ENCODE measurements at places on chromosomes 2 and 18. TPM values are rescaled to one million over a fixed set of nuclear protein-coding genes. Genes with fewer than 3 reads are reported as not detected.

- DNase-seq, result no peak
Measured at GRCh38 chr2:32423536-32423935, 66.7 kb downstream of the BIRC6 start.

DNA sequence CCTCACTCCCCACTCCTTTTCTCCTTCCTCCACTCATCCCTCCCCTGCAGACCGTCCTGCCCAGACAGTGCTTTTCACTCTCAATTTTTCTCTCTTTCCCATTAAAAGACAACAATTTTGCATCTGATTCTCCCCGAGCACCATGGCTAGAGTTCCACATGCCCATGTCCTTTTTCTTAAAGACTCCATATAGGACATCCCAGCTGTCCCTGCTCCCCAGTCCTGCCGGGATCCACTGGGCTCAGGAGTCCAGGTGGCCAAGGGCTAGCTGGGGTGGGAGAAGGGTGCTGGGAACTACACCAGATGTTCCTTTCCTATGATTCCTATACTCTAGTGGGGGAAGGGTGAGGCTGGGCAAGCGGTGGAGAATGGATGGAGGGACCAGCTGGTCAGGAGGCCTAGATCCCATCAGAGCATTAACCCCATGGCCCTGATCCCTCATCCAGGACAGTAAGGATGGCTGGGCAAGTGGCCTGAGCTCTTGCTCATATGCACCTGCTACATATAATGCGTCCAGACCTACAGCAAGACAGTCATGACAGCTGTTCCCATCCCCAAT is 52.8 kb upstream of the RMDN2 start:
- no peak for DNase-seq

- DNase-seq, result no peak
Measured at GRCh38 chr2:128028668-128029054, 802 bp upstream of the SAP130 start.

DNA sequence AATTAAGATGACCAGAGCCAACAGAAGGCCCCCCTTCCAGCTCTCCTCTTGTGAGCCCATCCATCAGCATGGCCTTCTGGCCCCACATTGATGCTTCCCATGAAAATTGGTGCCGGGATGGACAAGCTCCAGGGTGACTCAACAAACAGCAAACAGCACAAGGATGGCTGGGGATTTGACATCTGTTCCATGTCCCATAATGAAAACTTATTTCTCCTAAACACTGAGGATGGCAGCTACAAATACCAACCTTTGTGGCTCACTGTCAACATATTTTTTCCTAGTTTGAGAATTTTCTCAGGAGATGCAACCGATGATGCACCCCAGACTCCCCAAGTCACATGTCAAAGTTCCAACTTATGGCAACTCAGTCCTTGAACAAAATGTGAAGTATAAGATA is 169.6 kb upstream of the SIX2 start:
- DNase-seq, result peak; percentile 80

DNA sequence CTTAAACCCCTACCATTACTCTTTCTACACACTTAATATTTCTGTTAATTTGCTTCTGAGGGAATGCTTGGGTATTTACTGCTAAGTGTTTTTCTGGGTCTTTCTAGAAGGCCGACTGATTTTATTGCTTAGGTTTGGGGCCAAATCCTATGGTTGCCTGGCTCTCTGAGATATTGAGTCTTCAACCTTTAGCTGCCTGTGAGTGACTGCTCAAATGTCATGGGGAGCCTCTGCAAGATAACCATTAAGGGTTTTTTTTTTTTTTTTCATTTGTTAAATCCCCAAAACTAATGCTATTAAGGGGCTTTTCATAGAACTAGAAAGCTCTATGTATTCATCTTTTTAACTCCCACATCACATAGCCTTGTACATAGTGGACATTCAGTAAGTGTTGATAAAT is 5.0 kb downstream of the OSBPL6 start:
- DNase-seq, result no peak

DNA sequence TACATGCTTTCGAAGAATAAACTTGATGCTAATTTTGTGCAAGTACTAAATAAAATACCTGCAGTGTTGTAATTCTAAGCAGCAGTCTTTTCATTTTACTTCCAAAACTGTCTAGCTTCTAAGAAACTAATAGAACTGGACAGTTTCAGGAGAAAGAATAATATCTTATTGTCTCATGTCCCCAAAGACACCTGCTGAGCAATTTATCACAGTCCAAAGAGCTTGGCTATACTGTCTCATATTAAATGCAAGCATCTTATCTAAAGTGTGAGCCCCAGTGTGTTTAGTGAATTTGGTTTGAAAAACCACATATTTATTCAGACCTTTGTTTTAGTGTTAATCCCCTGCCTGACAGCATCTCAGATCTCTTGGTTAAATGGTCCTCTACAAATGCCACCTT is 374.3 kb downstream of the TMX3 start:
- DNase-seq, result no peak

The FOXI3 gene
- not detected for polyA plus RNA-seq

The R3HDM1 gene
- polyA plus RNA-seq, result 45.0 TPM
